ENCODE measurements at places on chromosomes 2 and 18.

DNA sequence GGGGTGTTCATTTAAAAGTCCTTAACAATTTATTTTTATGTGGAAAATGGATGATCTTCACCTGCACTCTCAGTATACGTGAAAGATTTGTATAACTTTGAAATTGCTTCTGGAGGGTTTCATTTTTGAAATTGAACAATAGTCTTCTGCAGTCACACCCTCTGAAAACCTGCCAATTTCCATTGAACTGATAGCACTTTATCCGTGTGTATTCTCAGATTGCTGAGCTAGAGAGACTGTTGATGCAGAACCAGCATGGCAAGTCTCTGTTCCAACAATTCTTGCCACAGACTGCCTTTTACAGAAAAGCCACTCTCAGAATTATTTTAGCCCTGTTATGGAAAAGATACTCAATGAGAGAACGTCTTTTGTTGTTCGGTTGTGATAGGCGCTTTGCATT, 6.6 kb upstream of the GULP1 start:
- no peak for DNase-seq

DNA sequence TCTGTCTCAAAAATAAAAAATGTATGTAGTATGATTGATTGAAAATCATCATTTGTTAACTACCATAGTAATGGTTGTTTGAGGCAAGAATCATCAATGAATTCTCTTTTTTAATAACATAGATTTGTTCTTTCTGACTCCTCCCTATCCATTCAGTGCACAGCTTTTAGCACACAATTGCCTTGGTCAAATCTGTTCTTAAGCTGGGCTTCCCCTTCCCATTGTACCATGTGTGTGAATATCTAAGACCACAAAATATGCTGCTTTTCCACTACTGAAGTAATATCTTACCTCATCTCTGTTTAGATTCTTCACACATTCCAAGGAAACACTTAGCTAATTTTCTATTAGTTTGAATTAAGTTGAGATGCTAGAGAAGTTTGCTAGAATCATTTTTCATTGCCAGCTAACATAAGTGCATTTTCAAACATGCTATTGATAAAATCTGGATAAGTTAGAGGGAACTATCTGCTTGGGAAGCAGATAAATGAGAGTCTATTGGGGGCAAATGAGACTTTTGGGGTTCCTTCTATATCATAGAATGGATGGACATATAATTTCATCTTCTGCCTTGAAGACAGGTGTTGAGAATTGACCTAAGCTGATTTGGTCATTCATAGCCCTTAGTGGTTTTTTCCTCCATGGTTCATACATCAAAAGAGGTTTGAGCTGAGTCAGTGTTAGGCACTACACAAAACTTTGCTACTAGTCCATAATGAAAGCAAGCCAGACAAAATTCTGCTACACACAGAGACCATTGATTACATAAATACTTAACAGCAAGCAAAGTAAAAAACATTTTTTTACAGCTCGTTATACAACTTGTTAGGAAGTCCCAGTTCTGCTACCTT, 231.9 kb downstream of the PLCL1 start:
- no peak for DNase-seq

GRCh38 chr18:44682201-44682870, 1.6 kb downstream of the SETBP1 start:
- no peak for DNase-seq

DNA sequence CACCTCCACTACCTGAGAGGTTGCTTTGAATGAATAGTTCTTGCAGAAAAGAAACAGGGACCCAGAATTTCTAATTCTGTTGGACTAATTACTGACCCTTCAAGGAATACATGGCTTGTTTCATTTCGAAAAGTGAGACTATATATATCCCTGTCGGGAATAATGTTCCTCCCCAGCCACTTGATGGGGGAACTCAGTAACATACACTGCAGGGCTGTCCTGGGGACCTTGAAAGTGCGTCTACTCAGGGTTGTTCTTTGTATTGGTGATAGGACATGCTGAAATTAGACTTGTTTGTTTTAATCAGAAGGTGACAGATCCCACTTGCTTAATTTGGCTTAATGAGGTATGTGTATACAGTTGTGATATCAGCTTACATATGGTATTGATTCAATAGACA, 25.5 kb downstream of the MGAT5 start:
- DNase-seq = no peak

- DNase-seq = no peak
These were observed 14.2 kb downstream of the FAM110C start for GRCh38 chr2:32068-32467.

DNA sequence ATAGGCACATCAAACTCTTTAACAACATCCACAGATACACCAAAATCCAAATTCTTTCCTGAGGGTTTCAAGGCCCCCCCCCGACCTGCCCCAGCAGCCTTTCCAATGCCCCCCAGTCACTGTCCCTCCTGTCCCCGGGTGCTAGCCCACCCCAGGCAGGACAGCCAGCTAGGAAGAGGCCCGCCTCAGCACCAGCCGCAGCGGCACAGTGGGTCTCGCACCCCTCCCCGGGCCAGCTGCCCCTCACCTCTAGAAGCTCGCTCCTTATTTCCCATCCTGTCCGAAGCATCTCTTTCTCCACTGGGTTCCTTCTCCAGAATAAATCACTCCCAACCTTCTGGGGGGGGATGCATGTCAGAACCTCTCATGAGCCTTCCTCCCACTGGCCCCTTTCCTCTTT, 69.4 kb downstream of the FBXO15 start:
- no peak for DNase-seq

GRCh38 chr2:196592331-196592910, 47.1 kb upstream of the CCDC150 start:
- no peak for DNase-seq

- no peak for DNase-seq
These were observed 6.8 kb downstream of the ESPNL start for GRCh38 chr2:238106698-238107524.

DNA sequence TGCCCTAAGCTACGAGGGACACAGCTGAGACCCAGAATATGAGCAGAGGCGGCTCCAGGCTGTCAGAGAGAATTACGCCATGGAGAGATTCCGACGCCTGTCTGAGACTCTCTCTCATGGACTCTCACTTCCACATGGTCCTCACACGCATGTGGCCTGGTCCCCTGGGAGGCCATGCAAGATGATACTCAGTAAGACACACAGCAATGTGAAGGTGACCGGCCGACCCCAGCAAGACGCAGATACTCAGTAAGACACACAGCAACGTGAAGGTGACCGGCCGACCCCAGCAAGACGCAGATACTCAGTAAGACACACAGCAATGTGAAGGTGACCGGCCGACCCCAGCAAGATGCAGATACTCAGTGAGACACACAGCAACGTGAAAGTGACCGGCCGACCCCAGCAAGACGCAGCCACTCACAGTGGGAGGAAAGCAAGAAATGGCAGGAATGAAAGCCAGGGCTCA, 400.8 kb upstream of the MYT1L start:
- DNase-seq = no peak

DNA sequence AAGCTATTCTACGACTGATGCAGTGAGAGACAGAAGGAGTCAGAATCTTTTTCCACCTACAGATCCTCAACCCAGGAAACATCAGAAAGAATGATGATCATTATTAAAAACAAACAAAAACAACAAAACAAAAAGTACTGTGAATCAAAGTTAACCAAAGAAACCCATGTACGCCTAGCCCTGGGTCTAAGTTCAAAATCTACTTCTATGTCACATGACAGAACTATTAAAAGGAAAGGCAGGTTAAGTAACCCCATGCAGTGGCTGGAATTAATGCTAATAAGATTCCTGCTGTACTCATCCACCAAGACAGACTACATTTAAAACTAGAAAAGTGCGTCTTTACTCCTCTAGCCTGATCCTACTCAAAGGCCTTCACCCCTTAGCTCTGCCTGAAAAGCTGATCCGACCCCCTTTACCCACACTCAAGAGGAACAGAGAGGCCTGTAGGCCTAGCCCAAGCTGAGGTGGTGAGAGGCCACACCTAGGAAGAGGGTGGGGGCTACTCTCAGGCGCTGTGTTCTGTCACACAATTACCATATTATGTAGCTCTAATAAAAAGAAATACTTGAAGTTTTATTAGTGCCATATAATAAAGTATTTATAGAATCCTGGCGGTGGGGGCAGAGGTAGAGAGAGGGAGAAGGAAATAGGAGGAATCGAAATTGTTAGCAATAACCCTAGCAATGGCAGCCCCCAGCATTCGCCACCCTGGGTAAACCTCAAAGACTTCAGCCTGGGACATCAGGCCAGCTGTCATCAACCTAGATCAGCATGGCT, 37.1 kb downstream of the NHEJ1 start:
- DNase-seq = no peak

DNA sequence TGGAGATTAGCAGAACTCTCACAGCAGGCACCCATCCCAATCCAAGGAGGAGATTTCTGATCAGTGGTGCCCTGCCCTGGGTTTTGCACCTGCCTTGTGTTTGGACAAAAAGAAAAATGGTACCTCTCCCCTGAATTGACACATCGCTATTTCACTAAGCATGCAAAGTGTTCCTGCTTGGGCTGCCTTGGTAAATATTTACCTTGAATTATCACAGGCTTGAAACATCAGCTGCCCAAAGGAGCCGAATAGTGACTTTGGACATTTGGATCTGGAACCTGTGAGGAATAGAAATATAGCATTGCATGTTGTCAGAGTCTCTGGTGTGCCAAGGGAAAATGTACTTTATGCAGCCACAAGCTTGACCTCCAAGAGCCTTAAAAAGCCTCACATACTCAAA, 926.4 kb upstream of the FANCL start:
- DNase-seq = no peak

- no peak for DNase-seq
These were observed 47.9 kb downstream of the FRZB start for GRCh38 chr2:182818501-182818900.

DNA sequence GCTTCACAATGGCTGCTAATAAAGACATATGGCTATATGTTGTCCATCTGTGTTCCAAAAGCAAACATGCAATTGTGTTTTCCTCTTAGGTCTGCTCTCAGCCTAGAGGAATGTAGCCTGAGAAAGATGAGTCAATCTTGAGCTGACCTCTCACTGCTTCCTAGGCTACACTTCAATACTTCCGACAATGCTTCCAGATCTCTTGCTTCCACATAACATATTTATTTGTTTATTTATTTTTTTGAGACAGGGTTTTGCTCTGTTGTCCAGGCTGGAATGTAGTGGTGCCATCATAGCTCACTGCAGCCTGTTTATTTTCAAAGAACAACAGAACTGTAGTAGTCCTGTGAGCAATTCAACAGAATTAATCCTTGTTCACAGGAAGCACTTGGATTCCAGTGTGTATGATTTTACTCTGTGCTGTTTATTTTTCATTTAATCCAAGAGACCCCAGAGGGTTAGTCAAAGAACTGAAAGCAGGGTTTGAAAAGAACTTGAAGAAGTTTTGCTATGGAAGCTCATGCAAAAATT, 437.9 kb downstream of the TXNL1 start:
- DNase-seq = no peak

DNA sequence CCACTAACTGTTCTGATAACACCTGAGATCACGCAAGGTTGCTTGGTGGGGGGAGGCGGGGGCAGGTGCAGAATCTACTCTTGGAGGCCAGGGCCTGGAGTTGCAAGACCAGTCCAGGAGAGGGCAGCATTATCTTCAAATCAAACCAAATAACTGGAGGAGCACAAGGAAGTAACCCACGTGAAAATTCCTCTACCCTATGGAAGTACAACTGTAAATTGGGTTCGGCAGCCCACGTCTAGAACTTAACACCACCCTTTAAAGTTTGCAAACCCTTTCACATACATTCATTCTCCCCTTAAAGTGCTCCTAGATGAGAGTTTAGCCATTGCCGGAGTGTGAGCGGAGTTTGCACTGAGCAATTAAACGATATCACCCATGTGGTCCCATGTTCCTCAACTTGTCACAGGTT, 19.6 kb upstream of the CXCR1 start:
- no peak for DNase-seq

DNA sequence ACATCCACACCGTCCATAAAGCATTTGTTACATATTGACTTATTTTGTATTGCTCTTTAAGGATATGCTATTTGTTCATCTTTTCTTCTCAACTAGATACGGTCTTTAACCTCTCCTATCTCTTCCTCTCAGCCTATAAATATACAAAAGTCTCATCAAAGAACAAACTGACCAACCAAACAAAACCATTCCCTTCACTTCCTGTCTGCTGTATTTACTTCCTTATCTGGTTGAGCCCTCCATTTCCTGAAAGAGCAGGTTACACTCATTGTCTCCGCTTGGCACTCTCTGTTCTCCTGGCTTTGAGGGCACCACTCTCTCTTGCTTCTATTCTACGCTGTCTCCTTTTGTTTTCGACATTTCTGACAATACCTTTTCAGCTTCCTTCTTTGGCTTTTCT, 431.9 kb upstream of the TCF4 start:
- DNase-seq = no peak

DNA sequence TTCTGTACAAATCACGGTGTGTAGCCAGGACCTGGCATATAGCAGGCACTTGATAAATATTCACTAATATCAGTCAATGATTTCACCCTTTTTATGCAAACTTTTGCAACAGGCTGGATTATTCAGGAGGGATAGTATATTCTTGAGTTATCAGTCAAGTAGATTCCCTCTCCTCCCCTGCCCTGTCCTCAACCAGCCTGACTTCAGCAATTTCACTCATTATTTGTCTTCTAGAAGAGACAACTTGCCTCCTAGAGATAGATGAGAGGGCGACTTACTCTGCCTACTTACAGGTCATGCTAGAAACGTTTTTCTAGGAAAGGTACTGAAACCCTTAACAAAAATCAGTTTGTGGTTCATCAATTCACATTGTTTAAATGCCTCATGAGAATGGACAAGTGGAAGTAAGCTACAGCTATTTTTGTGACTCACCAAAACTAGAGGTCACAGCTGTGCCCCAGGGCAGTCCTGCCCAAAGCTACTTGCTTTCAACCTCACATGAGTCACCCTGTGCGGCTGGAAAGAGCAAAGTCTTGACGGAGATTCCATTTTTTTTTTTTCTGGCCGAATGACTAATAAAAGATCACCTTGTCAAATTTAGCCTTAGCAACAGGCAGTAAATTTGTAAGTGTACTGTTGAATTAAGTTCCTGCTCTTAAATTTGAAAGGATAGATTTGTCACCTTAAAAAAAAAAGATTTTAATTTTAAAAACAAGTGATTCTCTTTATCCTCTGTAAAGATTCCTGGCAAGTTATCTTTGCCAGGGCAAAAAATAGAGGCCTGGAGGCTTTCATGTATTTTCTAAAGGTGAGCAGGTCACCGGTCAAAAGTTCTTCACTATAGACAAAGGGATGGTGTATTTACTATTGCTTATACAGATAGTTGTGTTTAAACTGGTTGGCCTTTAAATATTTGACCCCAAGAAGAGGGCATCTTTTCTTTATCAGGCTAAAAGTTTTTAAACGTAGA, 109.0 kb upstream of the SLC35G4 start:
- no peak for DNase-seq

DNA sequence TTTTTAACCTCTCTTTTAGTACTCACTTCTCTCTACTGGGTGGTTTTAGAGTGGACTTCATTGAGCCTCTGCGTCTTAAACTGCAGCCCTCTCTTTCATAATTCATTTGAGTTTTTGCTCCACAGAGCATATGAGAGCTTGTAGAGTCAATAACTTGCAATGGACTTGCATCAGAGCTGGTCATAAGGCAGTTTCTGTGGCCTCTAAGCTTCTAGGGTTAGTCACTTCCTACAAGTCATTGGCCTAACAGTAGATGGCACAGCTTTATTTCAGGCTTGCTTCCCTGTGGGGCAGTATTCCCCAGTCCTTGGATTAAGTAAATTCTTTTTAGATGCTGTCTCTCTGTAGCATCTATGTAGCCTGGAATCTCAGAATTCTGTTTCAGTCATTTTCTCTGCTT, 1435.7 kb downstream of the LRP1B start:
- DNase-seq = no peak

Measured in cortex of kidney (tissue), 1 donor.